ENCODE measurements at places on chromosomes 1 and 21. TPM values are rescaled to one million over a fixed set of nuclear protein-coding genes. Genes with fewer than 3 reads are reported as not detected.

DNA sequence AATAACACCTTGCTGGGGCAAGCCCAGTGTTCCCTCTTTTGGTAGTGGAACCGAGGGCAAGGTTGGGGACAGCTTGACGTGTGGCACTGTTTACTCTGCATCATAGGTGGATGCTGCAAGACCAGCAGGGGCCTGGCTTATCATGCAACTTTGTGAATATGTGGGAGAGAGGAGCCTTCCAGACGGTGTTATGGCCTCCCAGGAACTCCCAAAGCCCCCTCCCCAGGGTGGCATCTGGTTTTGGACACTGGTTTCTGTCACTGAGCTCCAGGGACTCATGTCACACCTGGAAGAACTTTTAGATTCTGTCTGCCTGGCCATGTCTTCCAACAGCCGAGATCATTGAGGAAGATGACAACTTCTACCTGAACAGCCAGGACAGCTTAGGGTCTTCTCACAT, 1.4 kb upstream of the TLR5 start:
- no peak for DNase-seq

DNA sequence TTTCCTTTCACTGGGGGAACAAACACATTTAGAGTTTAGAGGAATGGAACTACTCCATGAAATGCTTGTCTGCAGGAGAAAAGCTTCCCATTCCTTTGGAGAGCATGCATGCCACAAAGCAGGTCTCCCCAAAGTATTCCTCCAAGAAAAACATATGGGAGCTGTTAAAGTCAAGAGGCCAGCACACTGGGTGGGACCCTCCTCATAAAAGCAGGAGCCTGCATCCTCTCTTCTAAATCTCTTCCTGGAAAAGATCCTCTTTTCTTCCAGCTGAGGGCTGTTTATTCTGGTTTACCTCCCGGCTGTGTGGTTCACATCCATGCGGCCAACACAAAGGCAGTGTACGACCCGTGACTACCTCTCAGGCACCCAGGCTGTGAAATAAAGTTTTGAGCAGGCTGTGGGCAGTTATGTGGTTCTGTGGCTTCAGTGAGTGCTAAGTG, 103.4 kb downstream of the TENT5C start:
- DNase-seq = no peak

DNA sequence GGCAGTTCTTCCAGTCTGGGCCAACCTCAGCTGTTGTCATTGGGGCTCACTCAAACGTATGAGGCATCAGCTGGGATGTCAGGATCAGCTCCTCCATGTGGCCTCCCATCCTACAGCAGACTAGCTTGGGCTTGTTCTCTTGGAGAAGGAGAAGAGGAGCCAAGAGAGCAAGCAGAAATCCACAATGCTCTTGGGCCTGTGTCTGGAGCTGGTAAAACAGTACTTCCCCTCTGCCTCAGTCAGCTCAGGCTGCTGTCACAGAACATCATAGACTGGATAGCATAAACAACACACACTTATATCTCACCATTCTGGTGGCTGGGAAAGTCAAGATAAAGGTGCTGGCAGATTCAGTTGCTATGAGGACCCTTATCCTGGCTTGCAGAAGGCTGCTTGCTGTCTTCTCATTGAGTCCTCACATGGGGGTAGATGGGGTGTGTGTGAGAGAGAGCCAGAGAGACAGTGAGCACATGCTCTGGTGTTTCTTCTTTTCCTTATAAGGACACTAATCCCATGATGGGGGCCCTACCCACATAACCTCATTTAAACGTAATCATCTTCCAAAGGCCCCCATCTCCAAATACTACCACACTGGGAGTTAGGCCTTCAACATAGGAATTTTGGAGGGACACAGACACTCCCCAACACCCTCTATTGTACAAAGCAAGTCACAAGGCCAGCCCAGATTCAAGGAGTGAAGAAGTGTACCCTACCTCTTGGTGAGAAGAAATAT, 16.3 kb upstream of the DNAJC6 start:
- no peak for DNase-seq

GRCh38 chr1:13700521-13701270, 708 bp downstream of the PRDM2 start:
- DNase-seq = peak; percentile 68

DNA sequence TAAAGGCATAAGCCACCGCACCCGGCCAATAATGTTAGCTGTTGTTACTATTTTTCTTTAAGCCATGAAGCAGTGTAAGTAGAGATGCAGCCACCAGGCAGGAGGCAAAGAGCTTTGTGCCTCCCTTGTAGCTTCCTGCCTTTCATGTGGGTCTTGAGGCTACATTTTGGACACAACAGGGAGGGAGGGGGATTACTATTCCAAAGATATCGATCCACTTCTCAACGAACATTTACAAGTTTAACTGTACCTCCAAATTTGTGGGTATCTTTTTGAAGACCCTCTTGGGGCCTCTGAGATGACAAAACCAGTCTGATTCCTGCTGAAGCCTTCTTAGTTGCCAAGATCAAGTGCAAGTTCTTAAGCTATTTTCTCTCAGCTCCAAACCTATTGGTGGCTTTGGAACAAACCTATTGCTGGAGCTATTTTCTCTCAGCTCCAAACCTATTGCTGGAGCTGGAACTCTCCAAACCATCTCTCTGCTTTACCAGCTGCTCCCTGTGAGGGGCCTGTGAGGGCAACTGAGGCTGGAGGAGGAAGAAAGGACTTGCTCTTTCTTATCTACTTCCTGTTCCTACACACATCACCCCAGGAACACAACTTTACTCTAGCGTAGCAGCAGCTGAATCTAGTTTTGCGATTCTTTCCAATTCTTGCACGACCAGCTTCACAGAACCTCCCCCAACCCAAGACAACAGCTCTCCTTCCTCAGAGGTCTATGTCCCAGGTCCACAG, 16.1 kb upstream of the RCAN3 start:
- DNase-seq = no peak

The CPTP gene
- 13.6 TPM for total RNA-seq
